ENCODE measurements at places on chromosomes 2 and 18.

DNA sequence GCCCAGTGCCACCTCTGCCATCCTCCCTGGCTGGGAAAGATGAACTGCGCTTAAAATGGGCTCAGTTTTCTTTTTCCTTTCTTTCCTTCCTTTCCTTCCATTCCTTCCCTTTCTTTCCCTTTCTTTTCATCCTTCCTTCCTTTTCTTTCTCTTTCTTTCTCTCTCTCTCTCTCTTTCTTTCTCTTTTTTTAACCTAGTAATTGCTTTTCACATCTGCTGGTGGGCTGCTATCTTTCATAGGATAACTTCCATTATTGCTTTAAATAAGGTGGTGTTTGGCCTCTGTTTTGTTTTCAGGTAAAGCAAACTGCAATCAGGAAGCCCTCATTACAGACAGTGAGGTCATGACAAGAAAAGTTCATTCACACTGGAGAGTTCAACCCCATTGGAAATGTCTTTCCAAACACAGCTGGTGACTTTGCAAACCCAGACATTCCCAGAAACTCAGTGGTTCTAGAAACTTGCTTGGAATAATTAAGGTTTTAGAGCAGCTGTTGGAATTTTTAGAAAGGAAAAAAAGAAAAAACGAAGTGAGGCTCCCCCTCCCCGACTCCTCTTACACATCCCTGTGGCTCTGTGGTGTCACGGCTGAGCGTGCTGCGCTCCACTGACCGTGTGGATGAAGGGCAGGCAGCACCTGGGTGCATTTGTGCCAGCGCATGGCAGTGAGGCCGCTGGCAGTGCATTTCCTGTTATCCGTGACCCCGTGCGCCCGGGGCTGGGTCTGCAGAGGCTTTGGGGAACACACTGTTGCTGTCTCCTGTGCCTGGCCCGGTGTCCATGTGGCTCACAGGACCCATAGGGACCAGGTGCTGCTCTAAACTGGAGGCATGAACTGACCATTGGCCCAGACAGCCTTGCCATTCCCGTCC lies 76.9 kb downstream of the MBP start:
- no peak for DNase-seq

GRCh38 chr18:44958040-44958439 lies 277.4 kb downstream of the SETBP1 start:
- no peak for DNase-seq

DNA sequence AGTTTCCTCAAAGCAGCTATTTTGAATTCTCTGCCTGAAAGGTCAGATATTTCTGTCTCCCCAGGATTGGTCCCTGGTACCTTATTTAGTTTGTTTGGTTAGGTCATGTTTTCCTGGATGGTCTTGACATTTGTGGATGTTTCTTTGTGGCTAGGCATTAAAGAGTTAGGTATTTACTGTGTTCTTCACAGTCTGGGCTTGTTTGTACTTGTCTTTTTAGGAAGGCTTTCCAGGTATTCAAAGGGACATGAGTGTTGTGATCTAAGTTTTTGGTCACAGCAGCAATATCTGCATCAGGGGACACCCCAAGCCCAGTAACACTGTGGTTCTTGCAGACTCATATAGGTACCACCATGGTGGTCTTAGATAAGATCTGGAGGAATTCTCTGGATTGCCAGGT lies 11.8 kb downstream of the MYO3B start:
- no peak for DNase-seq

GRCh38 chr18:49563130-49563540 lies 1.3 kb downstream of the LIPG start:
- no peak for DNase-seq

DNA sequence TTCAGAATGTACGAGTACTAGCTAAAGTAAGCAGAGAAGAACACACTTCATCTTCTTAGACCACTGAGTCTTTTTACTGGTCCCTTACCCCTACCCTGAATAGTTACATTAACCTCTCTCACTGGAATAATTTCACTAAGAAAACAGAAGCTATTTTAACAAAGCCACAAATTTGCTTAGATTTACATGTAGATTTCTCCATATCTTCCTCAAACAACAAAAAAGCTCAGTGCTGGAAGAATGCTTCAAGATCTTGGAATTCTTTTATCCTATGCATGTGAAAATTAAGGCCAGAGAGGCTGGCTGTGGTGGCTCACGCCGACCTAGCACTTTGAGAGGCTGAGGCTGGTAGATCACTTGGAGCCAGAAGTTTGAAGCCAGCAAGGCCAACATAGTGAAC lies 35.2 kb downstream of the MOGAT1 start:
- DNase-seq = no peak

GRCh38 chr2:118103951-118104940 lies 16.0 kb downstream of the INSIG2 start:
- no peak for DNase-seq

DNA sequence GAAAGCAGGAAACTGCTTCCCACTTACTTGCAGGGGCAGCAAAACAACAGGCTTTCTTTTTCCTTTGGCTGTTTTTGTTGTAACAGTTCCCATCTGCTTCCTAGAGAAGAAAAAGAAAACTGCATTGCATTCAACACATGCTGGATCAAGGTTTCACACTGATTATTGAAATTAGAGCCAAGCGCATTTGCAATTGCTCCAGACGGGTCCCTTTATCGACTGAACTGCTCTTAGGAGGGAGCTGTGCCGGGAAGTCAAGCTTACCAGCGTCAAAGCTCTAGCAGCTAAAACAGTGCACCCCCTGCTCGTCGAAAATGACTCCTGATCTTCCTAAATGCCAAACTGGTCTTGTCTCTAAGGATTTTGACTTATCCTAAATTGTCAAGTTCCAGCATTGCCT lies 164.0 kb upstream of the SESTD1 start:
- DNase-seq = no peak

DNA sequence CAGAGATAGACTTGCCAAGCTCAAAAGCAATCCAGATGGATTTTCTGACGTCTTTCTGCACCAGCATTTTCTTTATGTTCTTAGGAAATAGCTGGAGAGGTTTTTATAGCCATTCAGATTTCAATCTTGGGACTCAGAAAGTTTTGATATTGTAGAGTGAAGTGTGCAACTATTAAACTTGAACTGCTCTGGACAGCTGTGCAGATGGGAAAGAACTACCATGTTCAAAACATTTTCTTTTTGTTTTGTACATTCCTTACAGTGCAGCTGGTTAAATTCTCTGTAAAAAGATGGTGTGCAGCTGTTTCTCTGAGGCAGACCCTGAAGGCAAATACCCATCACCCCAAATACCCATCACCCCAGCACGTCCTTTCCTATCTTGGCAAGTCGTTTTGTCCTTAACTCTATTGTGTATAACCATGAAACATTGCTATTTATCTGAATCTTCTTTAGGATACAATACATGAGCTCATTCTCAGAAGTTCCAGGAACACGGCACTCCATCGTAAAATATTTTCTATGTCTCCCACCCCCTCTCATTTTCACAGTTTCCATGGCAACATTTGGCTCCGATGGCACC lies 38.8 kb downstream of the AQP4 start:
- no peak for DNase-seq

DNA sequence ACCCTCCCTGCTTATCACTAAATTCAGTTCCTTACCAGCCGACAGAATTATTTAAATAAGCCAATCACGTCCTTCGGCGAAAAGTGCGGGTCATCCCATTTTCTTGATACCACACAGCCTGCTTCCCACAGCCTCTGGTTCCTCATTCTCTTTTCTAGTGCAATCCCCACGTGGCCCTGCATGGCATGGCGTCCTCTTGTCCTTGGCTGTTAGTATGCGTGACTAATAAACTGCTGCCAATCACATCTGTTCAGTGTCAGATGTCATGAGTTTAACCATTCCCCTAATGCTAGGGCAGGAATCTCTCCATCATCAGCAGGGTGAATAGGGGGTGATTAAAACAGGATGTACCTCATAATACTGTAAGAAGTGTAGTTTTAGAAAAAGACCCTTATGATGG lies 62.8 kb upstream of the TSPYL6 start:
- DNase-seq = no peak

GRCh38 chr18:59823596-59824195 lies 76.1 kb upstream of the PMAIP1 start:
- peak; percentile 60 for DNase-seq

DNA sequence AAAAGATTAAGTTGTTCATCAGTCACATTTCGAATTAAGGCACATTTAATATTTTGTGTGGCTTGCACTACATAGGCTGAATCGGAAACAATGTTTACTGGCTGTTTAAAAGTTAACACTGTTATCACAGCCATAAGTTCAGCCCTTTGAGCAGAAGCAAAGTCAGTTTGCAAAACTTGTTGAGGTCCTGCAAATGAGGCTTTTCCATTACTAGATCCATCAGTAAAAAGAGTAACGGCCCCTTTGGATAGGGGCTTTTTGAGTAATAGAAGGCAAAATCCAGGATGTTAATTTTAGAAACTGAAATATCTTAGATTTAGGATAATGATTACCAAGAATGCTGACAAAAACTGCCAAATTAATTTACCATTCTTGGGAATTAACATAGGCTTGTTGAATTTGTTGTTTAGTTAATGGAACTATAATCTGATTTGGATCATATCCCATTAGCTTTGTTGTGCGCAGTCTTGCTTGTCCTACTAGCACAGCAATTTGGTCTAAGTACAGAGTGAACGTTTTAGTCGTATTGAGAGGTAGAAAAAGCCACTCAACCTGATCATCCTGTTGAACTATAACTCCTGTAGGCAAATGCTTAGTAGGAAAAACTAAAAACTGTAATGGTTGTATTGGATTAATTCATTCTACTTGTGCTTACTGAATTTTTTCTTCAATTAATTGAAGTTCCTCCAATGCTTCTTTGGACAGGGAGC lies 13.9 kb upstream of the SUCLG1 start:
- no peak for DNase-seq

DNA sequence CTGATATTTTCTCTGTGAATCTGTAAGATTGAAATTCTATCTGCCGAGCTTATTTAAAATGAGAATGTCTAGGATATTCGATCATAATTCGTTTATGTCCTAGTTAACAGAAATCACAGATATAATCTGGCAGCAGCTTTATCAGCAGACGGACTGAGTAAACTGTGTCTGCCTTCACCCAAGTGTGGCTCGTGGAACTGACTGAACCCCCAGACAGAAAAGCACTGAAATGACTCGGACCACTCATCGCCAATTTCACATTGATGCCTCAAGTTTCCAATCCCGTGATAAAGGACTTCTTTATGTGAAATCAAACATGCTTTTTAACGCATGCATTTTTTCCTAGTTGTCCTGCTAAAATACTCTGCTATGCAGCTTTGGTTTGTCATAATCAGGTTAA lies 15.9 kb downstream of the TNFRSF11A start:
- DNase-seq = no peak

- DNase-seq = no peak
These were observed 346.2 kb downstream of the ZNF521 start for GRCh38 chr18:25005541-25006403.

DNA sequence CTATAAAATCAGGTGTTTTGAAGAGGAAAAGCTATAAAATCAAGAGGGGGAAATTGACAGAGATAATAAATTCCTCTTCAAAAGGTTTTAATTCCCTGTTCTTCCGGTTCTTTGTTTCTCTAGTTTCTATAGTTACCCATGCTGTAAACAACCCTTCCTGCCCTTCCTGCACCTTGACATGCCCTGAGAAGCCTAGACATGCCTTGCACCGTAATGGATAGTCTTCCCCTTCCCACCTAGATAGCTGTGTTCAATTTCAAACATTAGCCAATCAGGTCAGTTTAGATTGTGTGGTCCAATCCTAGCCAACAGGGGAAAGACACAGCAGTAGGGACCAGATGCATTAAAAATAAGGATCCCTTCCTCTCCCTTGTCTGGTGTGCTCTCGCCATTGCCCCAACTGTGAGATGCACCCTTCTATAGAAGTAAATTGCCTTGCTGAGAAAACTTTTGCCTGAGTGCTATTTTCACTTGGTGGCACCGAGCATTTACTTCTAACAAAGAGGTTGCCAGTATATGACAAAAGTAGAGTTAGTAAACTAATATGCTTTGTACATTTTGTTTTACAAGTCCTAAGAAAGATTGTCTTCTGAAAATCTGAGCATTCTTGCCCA lies 27.1 kb downstream of the SULT1C4 start:
- DNase-seq = no peak

- no peak for DNase-seq
These were observed 201.9 kb downstream of the CLIP4 start for GRCh38 chr2:29317077-29317517.

DNA sequence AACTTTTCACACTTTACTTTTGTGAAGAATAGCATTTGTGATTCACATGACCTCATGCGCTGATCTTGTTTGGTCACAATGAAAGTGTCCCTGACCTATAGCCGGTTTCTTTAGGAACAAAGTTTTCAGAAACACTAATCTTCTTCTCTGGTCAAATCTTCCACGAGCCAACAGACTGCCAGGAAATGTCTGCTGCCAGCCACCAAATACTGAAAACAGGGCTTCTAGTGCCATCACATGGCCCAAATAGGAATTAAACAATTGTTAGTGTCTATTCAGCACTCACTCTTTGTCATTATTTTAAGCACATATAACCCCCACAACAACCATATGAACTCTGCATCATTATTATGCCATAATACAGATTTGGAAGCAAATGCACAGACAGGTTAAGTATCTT lies 286.5 kb upstream of the SYT4 start:
- no peak for DNase-seq

- no peak for DNase-seq
These were observed 30.0 kb downstream of the CROCC2 start for GRCh38 chr2:240936106-240936505.

- DNase-seq = no peak
These were observed 66.5 kb downstream of the SLC40A1 start for GRCh38 chr2:189514104-189514503.

DNA sequence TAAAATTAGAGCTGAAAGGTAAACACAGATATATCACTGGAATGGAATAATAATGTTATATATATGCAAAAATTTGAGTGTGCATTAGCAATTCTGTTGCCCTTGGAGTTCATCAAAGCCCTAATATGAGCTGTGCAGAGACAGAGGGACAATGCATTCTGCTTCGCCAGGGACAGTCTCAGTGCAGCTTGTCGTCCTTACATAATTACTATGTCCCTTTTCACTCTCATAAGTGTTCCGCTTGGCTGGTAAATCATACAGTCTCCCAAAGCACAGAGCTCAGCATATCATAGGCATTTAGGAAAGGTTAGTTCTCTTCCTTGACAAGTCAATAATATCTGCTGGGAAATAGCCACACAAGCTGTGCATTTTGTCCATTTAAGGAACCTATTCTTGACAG lies 30.7 kb downstream of the MAPK4 start:
- no peak for DNase-seq

GRCh38 chr2:224062481-224063297 lies 23.6 kb upstream of the SERPINE2 start:
- no peak for DNase-seq

GRCh38 chr2:31319406-31320175 lies 85.6 kb downstream of the EHD3 start:
- peak; percentile 31 for DNase-seq

GRCh38 chr2:238101891-238102841 lies 2.0 kb downstream of the ESPNL start:
- DNase-seq = peak; percentile 1

Measured in activated CD4-positive, alpha-beta T cell treated with anti-CD3 and anti-CD28 coated beads, Interleukin-2, amount 50 U/mL, for 48 hours (primary cell).